ENCODE measurements at places on chromosomes 6 and 20.

GRCh38 chr6:34108176-34108575, 37.7 kb downstream of the GRM4 start:
- DNase-seq: no peak

GRCh38 chr20:23257106-23257761, 93.4 kb upstream of the NXT1 start:
- no peak for DNase-seq

DNA sequence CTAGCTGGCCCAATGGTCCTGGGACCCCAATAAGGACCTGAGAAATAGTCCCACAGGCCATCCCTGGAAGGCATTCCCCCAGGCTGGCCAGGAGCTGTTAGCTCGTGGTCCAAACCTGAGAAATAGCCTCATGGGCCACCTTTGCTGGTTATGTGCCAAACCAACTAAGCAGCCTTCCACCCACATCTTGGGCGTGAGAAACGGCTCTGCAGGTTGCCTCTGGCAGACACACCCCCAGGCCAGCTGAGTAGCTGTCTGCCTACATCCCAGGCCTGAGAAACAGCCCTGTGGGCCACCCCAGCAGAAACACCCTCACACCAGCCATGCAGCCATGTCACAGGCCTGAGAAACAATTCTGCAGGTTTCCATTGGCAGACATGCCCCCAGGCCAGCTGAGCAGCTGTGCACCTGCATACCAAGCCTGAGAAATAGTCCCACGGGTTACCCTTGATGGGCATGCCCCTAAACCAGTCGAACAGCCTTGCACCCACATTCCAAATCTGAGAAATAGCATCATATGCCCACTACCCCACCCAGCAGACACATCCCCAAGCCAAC, 567.8 kb upstream of the ID4 start:
- DNase-seq: no peak

- peak; percentile 97 for DNase-seq
Measured at GRCh38 chr6:30781743-30782424, 37.5 kb upstream of the IER3 start.

GRCh38 chr6:92125681-92126080, 1293.7 kb downstream of the EPHA7 start:
- DNase-seq: no peak

All from NCI-H446 treated with DMSO at 0.1 percent for 48 hours (cell line).